ENCODE measurements at places on chromosomes 12 and 14.

DNA sequence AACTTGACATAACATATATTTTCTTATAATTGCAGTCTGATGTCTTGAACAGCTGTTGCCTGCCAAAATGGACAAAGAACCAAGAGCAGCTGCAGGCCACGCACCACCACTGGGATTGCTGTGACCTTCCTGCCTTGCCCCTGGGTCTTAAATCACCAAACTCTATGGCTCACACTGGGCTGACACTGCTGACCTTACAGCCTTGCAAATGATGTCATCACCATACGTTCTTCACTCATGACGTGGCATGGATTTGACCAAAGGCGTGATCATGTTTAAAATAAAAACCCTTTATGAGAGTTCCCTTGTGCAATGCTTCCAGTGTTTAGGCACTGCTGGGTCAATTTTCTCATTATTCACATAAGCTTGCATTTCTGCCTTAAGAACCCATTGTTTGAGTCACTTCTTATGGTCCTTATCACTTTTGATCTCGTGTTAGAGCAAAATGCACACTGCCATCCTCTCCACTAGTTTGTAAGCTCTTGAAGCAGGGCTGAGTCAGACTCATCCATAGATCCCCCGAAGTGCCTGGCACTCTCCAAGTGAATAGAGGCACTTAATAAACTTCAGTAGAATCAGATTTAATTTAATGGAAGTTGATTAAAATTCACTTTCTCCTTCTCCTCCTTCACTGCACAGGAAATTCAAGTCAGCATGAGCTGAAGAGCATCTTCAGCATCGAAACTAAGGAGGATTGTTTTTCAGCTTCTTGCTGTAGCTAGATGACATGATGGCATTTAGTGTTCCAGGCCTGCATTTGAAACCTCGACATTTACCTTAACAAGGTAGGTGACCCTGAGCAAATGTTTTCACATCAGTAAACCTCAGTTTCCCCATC lies 132.4 kb upstream of the PZP start:
- no peak for DNase-seq

DNA sequence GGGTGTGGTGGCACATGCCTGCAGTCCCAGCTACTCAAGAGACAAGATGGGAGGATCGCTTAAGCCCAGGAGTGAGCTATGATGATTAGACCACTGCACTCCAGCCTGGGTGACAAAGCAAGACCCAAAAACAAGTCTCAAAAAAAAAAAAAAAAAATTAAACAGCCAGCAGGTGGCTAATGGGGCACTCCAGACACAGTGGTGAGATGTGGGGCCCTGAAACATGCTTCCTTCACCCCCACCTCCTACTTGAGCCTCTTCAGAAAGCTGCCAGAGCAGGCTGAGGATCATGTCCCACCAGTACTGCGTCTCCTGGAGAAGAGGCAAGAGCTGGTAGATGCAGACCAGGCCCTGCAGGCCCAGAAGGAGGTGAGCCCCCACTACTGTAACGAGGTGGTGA lies 2.1 kb downstream of the CFAP73 start:
- no peak for DNase-seq

GRCh38 chr12:75721796-75722195 lies 210.4 kb upstream of the KRR1 start:
- DNase-seq = no peak

DNA sequence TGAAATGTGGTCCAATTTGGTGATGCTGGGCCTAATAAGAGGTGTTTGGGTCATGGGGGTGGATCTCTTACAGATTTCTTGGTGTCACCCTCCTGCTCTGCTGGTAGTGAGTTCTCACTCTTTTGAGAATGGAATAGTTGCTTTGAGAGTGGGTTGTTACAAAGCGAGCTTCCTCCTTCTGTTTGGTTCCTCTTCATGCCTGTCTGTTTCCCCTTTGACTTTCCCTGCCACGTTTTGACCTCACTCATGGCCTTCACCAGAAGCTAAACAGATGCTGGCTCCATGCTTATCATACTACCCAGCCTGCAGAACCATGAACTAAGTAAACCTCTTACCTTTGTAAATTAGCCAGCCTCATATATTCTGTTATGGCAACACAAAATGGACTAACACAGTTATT lies 57.7 kb upstream of the LDHB start:
- DNase-seq = peak; percentile 6

DNA sequence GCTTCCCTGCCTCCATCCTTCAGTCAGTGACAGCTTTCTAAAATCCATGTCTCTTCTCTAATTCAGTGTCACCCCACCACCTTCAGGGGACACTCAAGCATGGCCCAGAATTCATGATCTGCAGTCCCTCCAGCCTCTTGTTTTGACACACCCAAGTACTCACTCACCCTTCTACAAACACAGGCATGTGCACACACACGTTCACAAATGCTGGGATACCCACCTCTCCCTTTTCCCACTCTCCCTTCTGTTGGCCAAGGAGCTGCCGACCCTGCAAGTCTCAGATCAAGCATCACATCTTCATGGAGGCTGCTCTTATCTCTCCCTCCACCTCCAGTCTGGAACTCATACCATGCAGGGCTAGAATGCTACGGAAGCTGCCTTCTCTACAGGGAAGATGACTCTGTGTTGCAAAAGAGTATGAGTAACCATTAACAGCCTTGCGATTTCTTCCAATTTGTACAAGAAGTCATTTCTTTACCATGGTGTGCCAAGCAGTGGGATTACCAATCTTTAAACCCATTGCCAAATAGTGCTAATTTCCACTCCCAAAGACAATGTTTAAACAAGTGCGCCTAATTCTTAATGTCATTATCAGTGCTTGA lies 196.1 kb downstream of the BCL11B start:
- no peak for DNase-seq

- DNase-seq = no peak
These were observed 95.1 kb upstream of the ARID2 start for GRCh38 chr12:45634273-45634917.

GRCh38 chr12:109540526-109541412 lies 32.5 kb downstream of the MMAB start:
- DNase-seq = no peak

- DNase-seq = no peak
These were observed 38.6 kb downstream of the TBC1D15 start for GRCh38 chr12:71878208-71878607.

GRCh38 chr12:76670776-76671175 lies 93.1 kb upstream of the ZDHHC17 start:
- DNase-seq = no peak

- peak; percentile 5 for DNase-seq
These were observed 1.2 kb downstream of the ESRRB start for GRCh38 chr14:76376878-76377734.

DNA sequence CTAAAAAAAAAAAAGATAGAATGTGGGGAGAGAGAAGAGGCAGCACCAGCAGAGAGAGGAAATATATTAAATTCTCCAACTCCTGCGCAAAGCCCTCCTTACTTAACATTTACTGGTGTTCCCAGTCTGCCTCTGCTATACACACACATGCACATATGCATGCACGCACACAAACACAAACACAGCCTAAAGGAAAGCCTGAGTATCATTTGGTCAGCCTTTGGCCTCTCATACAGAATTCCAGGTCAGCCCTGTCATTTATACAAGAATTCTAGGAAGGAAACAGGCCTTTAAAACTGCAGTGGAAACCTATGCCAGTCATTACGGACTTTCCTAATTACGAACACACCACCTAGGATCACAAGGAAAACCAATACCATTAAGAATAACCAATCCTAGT lies 269.4 kb downstream of the ITPR2 start:
- no peak for DNase-seq

- DNase-seq = no peak
These were observed 3.5 kb downstream of the A2M start for GRCh38 chr12:9112076-9112853.

DNA sequence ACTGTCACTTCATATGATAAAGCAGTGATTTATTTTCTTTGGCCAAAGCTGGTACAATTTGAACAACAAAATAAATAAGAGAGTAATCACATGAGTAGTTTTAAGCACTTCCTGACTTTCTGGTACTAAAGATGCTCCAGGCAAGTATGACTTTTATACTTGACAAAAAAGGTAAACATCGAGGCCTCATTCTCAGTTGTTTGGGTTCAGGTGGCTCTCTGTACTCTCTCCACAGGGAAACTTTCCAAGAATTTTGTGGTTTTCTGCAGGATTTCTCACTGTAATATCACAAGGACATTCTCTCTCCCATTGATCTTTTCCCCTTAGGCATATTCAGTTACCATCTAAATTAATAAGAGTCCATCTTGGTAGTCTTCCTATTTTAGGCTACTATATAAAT lies 26.6 kb upstream of the KCNC2 start:
- DNase-seq = no peak

Measured in hematopoietic multipotent progenitor cell treated with erythropoietin and hydrocortisone succinate and interleukin-3 and kit ligand, for 6 days (in vitro differentiated cells).